ENCODE measurements at places on chromosomes 2 and 18.

DNA sequence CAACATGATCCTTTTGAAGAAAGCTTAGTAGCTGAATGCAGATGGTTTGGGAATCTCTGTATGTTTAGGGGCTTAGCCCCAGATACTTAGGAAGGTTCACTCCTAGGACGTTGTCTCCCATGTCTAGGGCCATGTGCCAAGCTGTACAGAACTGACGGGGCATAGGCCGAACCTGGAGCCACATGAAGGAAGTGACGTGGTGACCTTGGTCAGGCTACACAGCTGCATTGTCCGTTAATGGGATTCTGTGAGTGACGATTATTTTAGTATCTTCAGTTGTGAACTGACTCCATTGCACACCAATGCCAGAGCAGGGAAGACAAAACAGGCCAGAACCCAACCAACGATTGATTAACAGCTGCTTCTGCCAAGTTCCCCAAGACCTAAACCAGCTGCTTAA lies 139.3 kb downstream of the TPO start:
- no peak for DNase-seq

DNA sequence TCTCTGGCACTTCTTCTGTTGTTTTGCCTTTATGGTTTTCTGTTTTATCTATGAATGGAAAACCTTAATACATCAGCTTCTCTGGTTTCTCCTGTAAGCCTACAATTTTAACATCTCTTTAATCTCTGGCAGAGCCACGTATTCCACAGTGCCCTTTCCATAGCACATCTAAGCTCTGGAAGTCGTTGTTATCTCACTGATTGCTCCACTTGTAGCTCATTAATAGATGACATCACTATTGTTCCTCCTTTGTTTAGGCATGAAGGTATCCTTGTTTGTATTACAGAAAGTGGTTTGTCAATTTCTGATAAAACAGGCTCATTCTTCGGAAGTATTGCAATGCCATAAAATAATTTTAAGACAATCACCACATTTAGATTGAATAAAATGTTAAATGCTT lies 185.2 kb downstream of the ZNF804A start:
- DNase-seq: no peak

GRCh38 chr2:109297566-109298490 lies 168.8 kb downstream of the SH3RF3 start:
- DNase-seq: no peak

GRCh38 chr2:191311156-191311555 lies 66.0 kb downstream of the MYO1B start:
- no peak for DNase-seq

DNA sequence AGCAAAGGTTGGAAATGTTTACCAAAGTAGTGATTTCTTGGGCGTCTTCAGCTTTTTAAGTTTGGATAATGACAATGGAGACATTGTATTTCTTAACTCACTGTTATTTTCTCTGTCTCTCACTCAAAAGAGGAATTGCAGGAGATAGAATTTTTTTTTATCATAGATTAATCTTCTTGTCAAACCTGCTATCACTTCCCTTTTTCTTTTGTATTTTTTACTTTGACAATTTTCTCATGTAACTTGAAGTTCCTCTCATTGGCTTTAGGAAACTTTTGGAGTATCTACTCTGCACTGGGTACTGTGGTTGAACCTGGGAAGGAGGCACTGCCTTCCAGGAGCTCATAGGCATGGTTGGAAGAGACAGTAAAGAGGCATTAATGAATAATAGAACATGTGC lies 489.1 kb downstream of the CNTNAP5 start:
- no peak for DNase-seq
